ENCODE measurements at places on chromosomes 2 and 18.

DNA sequence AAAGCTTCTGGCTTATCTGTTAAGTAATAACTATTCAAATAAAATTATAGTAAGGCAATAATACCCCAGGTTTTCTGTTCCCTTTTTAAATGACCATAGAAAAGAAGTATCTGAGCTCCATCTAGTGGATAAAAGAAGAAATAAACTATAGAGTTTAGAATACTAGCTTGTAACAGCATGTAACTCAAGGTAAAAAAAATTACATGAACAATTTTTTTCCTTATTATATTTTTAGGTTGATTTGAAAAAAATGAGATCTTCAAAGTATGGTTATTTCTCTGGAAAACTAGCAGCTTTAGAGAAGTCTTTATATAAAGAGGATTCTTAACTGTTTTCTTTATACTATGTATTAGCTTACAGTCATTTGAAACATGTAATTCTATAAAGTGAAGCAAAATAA is 58.1 kb downstream of the NCKAP1 start:
- no peak for DNase-seq

GRCh38 chr2:192775011-192775410 is 580.3 kb upstream of the TMEFF2 start:
- DNase-seq = no peak

GRCh38 chr2:150467621-150467963 is 19.9 kb downstream of the RND3 start:
- DNase-seq = no peak

DNA sequence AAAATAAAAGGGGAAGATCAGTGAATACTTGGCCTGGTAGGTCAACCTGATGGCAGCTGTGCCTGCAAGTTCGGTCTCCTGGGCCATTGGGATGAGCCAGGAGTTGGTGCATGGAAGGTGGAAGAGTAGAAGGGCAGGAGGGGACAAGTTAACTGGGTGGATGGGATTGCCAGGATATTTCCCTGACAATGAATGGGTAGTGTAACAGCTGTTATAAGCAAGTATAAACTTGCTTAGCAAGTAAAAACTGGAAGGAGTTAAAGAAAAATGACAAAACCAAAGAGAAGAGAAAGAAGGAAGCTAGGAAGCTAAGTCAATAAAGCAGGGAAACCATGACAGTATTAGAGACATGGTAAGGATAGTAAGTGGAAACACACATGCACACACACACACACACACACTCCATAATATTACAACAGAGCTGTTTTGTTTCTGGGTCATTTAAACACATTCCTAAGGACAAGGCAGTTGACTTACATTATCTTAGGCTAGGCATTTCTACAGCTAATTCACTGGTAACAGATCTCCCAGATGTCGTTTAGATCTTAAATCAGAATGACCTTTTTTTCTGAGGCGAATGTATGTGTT is 29.7 kb downstream of the MEP1B start:
- no peak for DNase-seq

DNA sequence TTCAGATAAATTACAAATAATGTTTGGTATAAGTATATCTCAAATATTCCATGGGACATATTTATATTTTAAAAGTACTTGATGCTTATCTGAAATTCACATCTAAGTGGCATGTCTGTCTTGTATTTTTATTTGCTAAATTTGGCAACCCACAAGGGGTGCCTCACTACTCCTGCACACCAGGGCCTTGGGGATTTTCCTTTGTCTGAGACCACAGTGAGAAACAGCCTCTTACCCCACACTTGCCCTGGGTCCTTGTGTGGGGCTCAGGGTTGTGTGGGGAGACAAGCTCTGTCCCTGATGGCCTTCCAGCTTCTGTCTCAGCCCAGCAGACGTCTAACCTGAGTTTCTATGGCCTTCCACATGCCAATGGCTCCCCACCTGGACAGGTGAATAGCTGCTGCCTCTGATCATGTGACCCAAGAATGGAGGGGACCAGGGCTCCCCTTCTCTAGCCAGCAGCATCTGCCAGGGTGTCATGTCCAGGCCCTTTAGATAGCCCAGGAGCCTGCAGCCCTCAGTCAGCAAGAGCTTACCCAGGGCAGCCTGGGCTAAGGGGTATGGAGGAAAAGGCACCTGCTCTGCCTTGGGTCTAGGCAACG is 49.5 kb upstream of the MRPL33 start:
- no peak for DNase-seq

- no peak for DNase-seq
Observed at GRCh38 chr2:235630718-235631296, 137.0 kb downstream of the AGAP1 start.

DNA sequence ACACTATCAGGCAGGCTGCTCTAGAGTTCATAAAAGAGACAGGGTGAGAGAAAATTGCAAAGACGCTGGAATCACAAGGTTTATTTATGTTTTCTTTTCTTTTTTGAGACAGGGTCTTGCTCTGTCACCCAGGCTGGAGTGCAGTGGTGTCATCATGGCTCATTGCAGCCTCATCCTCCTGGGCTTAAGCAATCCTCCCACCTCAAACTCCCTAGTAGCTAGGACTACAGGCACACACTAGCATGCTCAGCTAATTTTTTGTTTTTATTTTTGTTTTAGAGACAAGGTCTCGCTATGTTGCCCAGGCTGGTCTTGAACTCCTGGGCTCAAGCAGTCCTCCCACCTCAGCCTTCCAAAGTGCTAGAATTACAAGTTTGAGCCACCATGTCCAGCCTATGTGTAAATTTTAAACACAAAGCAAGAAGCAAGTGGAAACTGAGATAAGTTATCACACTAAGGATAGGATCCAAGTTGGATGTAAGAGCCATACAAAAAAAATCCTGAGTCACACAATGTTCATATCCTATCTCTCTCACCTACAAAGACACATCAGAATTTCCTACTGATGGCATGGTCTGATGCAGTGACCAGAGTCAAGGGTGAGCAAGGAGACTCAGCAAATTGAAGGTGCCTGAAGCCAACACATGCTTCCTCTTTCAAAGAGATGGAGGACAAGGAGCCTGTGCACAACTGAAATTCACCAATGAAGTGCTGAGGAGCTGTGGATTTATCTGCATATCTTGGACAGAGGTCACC is 31.4 kb downstream of the MYL12B start:
- no peak for DNase-seq

DNA sequence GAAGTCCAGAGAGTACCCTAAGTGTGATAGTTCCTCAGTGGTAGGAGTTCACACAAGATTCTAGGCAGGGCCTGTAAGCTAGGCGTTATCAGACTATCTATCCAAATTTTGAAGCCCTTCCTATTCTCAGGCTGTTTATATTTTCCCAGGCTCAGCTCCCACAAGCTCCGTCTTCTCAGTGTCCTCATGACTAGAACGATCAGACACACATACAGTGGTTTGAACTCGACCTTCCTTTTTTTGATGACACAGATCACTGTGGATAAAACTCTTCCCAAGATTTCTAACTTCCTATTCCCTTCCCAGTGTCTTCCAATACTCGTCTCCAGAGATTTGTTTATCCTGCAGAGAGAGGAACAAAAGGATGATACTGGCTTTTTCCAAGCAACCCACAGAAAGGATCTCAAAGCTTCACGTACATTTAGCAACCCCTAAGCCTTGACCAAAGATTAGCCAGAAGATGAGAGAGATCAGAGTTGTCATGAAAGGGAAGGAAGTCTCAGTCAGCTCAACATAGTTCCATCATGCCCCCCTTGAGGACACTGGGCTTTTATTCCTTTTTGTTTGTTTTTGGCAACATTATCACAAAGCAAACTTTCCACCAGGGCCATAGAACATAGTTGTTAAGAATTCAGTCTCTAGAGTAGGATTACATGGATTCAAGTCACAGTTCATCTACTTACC is 42.3 kb upstream of the DOK6 start:
- no peak for DNase-seq

- no peak for DNase-seq
Observed at GRCh38 chr2:230754200-230754599, 41.6 kb downstream of the CAB39 start.

DNA sequence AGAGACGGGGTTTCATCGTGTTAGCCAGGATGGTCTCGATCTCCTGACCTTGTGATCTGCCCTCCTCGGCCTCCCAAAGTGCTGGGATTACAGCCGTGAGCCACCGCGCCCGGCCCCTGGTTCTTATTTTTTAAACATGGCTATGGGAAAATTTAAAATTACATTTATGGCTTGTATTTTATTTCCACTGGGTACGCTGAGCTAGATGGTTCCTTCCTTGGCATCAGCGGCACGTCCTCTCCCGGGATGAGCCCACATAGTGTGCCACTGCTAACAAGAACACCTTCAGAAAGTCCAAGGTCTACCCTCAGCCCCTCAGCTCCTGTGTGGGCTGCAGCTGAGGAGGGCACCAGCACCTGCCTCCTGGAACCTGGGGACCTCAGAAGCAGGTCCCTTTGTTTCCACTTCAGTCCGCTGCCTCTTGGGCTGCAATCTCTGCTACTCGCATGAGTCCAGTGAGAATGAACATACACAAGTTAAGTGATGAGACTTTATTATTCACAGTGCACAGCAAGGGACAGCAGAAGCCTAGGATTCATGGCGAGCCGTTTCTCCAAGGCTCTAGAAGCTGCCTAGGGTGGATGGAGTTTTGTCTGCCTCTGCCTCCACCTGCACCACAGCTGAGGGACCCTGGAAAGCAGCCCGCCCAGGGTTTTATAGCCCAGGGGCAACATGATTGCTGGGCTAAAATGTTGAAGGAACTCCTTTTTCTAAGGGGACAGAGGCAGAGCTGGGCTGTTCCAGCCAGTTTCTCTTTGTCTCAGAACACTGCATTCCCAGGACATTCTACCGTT is 107.5 kb upstream of the TEX51 start:
- DNase-seq = no peak

DNA sequence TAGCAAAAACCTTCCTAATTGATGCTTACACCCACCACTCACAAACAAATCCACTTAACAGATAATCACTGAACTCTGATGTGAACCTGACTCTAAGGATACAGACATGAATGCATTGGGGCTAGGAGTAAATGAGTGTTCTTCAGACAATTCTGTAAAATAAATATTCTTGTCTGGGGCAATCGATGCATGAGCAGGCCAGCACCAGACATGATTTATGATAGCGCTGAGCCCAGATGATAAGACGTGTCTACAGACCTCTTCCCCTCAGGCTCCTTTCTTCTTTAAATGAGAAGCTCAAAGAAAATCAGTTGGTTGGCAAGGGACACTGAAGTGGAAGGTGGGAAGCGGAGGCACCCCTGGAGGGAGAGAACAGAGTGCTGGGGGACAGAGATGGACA is 27.3 kb upstream of the BIN1 start:
- no peak for DNase-seq

GRCh38 chr2:121429119-121429903 is 101.4 kb upstream of the RNU4ATAC start:
- no peak for DNase-seq
